Stimulated activated CD8-positive, alpha-beta memory T cell treated with anti-CD3 and anti-CD28 coated beads, Interleukin-4, amount 100 ng/mL, for 4 hours (primary cell): ENCODE measurements at places on chromosomes 7 and 10.
A peak's percentile ranks its signal among the peaks of the same experiment; 100 is the strongest.

- DNase-seq: no peak
These were observed 15.6 kb downstream of the NACAD start for GRCh38 chr7:45073031-45073785.

- DNase-seq: no peak
These were observed 196.2 kb downstream of the TCERG1L start for GRCh38 chr10:131115321-131115720.

- no peak for DNase-seq
These were observed 28.0 kb downstream of the SEPTIN7 start for GRCh38 chr7:35828817-35829216.

- no peak for DNase-seq
These were observed 143.8 kb downstream of the RSU1 start for GRCh38 chr10:16673443-16673842.

GRCh38 chr10:60235001-60235400, 154.7 kb downstream of the ANK3 start:
- no peak for DNase-seq

GRCh38 chr7:129298268-129298893, 73.6 kb downstream of the AHCYL2 start:
- peak; percentile 20 for DNase-seq

- no peak for DNase-seq
These were observed 21.7 kb downstream of the ZNF365 start for GRCh38 chr10:62395892-62396291.

GRCh38 chr10:68163735-68164134, 54.4 kb downstream of the MYPN start:
- DNase-seq: no peak
